ENCODE measurements at places on chromosomes 4 and X.

- DNase-seq: peak; percentile 66
Measured at GRCh38 chrX:100768679-100769338, 36.9 kb upstream of the SYTL4 start.

DNA sequence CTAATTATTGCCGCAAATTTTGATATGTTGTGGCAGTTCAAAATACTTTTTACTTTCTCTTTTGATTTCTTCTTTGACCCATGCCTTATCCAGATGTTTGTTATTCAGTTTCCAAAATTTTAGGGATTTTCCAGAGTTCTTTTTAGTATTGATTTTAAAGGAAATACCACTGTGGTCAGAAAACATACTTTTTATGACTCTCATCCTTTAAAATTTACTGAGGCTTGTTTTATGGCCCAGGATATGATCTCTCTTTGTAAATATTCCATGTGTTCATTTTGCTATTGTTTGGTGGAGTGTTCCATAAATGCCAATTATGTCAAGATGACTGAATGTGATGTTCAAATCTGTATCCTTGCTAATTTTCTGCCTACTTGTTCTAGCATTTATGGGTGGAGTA is 272.3 kb upstream of the DIPK2B start:
- no peak for DNase-seq

DNA sequence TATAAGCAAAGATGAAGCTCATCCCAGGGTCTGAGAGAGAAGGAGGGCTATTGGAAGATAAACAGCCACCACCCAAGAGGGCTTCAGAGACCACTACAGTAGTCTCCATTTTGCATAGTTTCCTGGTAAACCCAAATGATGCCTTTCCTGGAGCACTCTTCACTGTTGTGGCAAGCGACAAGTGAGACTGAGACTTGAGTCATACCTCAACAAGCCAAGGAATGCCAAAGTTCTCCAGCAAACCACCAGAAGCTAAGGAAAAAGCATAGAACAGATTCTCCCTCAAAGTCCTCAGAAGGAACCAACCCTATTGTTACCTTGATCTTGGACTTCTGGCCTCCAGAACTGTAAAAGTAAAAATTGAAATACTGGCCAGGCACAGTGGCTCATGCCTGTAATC is 65.9 kb downstream of the LARP7 start:
- no peak for DNase-seq

DNA sequence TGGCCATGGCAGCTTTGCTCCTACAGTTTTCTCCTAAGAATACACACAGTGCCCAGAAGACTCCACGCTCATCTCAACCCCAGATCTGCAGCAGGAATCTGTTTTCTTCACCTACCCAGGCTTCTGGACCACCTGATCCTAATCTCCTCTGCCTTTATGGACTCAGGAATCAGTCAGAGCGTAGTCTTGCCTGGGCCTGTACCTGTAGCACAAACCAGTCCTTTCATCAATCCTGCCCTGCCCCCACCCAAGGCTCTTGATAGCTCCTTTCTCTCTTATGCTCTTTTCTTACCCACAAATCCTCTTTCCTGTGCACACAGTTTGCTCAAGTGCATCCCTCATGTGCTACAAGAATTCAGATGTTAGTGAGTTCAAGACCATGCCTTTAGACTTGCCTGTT is 89.7 kb downstream of the ZNF718 start:
- DNase-seq: no peak

DNA sequence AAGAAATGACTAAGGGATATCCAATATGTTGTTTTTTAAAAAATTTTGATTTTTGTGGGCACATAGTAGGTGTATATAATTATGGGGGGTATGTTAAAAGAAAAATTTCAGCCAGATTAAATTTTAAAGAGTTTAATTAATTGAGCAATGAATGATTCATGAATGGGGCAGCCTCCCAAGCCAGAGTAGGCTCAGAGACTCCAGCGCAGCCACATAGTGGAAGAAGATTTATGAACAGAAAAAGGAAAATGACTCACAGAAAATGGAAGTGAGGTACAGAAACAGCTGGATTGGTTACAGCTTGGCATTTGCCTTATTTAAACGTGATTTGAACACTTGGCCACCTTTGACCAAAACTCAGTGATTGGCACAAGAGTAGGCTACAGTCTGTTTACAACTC is 91.7 kb downstream of the SPATA18 start:
- DNase-seq: no peak

- no peak for DNase-seq
Measured at GRCh38 chr4:1406981-1407656, 877 bp upstream of the NKX1-1 start.

- DNase-seq: no peak
Measured at GRCh38 chrX:74536832-74537371, 77.5 kb downstream of the RLIM start.

GRCh38 chr4:90840828-90841227 is 713.6 kb downstream of the CCSER1 start:
- no peak for DNase-seq

- no peak for DNase-seq
Measured at GRCh38 chr4:24208691-24209090, 318.8 kb upstream of the PPARGC1A start.

DNA sequence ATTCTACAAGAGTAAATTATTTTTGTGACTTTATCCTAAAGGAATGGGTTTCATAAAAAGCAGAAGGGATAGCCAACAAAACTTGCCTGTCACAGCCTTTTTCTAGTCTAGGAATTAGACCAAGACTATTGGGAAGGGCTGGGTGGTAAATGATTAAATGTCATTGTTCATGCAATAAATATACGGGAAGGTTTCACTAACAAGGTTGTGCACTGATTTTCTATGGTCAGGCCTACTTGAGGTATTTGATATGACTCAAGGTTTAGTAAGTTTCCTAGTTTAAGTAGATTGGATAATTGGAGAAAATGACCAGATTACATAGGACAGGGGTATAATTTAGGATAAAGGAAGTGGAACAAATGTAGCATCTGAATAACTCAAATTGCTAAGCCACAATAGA is 249.1 kb upstream of the BMP3 start:
- DNase-seq: no peak

GRCh38 chrX:136272325-136272724 is 21.1 kb upstream of the MAP7D3 start:
- DNase-seq: no peak

- no peak for DNase-seq
Measured at GRCh38 chr4:16931339-16932305, 33.2 kb upstream of the LDB2 start.

GRCh38 chr4:7151668-7152227 is 40.6 kb upstream of the SORCS2 start:
- DNase-seq: no peak

- DNase-seq: no peak
Measured at GRCh38 chr4:152938237-152938947, 2.3 kb downstream of the FHDC1 start.

GRCh38 chr4:52701207-52701606 is 42.1 kb upstream of the USP46 start:
- no peak for DNase-seq

GRCh38 chrX:110055616-110056015 is 52.7 kb downstream of the TMEM164 start:
- no peak for DNase-seq

- DNase-seq: no peak
Measured at GRCh38 chrX:100410901-100411801, 1.1 kb upstream of the PCDH19 start.

GRCh38 chr4:186934841-186935443 is 211.3 kb upstream of the FAT1 start:
- no peak for DNase-seq

- DNase-seq: no peak
Measured at GRCh38 chr4:182978152-182978827, 61.1 kb upstream of the DCTD start.

- DNase-seq: no peak
Measured at GRCh38 chr4:159239629-159240028, 136.8 kb downstream of the RAPGEF2 start.

- DNase-seq: no peak
Measured at GRCh38 chrX:82541822-82542221, 966.3 kb upstream of the POU3F4 start.

GRCh38 chrX:39012621-39013111 is 211.4 kb downstream of the MID1IP1 start:
- no peak for DNase-seq

- no peak for DNase-seq
Measured at GRCh38 chr4:95363966-95364365, 184.8 kb downstream of the UNC5C start.

DNA sequence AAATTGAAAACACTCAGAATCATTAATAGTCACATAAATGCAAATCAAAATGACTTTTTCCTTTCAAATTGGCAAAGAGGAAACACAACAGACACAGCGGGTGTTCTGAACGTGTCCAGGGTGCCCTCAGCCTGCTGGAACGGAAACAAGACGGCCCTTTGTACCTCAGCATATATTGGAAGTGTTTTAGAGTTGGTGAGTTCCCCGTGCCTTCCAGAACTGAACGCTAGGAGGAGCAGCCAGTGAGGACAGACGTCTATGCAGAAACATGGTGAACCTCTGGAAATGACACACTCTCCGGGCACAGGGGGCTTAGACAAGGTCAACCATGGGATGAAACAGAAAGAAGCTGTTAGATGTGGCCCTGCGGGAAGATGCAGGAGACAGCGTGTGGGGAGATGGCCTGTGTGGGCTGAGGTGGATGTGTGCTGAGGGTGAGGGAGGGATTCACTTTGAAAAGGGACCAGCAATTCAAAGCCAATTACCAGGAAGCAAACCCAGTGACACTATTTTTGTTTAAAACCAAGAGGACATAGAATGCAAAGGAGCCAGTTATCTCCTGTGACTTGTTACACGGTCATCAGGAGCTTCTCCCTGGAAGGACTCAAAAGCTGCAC is 40.4 kb downstream of the RNF212 start:
- DNase-seq: no peak

GRCh38 chrX:70470850-70471289 is 26.2 kb downstream of the DLG3 start:
- no peak for DNase-seq

- no peak for DNase-seq
Measured at GRCh38 chr4:85790582-85790981, 315.6 kb downstream of the ARHGAP24 start.

DNA sequence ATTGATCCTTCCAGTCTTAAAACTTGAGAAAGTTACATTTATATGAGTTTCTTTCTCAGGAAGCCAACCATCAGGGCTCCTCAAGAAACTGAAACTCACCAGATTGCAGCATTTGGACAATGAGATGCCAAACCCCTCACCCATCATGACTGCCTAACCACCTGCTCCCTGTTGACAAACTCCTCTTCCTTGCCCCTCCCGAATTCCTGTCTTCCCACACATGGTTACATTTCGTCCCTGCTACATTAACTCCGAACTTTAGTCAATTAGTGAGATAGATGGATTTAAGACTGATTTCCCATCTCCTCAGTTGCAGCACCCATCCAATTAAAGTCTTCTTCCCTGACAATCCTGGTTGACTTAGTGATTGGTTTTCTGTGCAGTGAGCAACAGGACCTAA is 118.7 kb downstream of the ZNF330 start:
- DNase-seq: no peak

- DNase-seq: no peak
Measured at GRCh38 chrX:134932528-134933217, 58.1 kb upstream of the SMIM10 start.

GRCh38 chrX:39361736-39362135 is 560.5 kb downstream of the MID1IP1 start:
- DNase-seq: no peak

GRCh38 chr4:112114452-112114851 is 30.8 kb upstream of the FAM241A start:
- DNase-seq: no peak

All from activated CD4-positive, alpha-beta T cell treated with anti-CD3 and anti-CD28 coated beads for 1 hour (primary cell).